Stimulated activated CD8-positive, alpha-beta memory T cell treated with anti-CD3 and anti-CD28 coated beads, Interleukin-7, amount 100 ng/mL, for 1 hour (primary cell): ENCODE measurements at places on chromosomes 1 and 21.

GRCh38 chr1:24235921-24236788 is 49.1 kb upstream of the IFNLR1 start:
- DNase-seq = no peak

DNA sequence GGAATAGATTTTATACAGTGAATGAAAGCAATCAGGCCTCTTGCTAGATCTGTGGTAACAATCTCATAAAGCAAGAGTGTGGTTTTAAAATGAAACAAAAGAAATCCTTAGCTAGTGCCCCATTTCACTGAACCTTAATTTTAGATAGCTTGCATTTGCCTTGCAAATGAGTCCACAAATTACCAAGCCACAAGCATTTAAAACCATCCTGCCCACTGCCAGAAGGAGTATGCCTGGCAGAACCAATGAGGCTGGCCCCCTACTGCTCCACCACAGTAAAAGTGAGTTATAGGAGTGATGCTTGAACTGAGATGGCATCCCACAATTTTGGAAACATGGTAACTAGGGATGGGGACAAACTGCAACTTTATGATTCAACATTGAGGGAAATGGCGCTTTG is 206.4 kb upstream of the LMO4 start:
- no peak for DNase-seq

GRCh38 chr1:31707711-31708110 is 3.9 kb upstream of the COL16A1 start:
- no peak for DNase-seq

GRCh38 chr1:104132382-104132973 is 382.8 kb downstream of the AMY1C start:
- DNase-seq = no peak

GRCh38 chr1:73511038-73511437 is 686.9 kb downstream of the LRRIQ3 start:
- DNase-seq = no peak

DNA sequence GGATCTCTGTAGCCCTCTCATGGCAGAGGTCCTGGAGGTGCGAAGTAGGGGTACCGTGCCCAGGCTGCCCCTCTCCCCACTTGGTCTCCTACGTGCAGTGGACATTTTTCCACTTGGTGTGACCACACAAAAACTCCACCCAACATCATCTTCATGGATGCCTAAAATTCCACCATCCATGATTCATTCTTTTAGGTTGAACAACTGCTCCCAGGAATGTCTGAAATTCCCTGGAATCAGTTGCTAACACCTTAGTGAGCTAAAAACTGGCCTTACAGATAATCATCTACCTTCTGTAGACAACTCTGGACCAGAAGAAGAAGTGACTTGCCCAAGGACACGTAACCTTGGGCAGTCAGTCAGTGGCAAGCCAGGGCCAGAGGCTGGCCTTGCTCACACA is 32.1 kb upstream of the CLIC4 start:
- DNase-seq = no peak

GRCh38 chr21:20997636-20998455 is at the start of gene NCAM2:
NCAM2 (plus strand) TSS chr21:20998409.
- DNase-seq = peak; percentile 11

GRCh38 chr21:16634515-16634914 is 878.3 kb upstream of the CXADR start:
- DNase-seq = no peak

GRCh38 chr1:228319352-228320088 is 87.1 kb downstream of the TRIM11 start:
- no peak for DNase-seq

DNA sequence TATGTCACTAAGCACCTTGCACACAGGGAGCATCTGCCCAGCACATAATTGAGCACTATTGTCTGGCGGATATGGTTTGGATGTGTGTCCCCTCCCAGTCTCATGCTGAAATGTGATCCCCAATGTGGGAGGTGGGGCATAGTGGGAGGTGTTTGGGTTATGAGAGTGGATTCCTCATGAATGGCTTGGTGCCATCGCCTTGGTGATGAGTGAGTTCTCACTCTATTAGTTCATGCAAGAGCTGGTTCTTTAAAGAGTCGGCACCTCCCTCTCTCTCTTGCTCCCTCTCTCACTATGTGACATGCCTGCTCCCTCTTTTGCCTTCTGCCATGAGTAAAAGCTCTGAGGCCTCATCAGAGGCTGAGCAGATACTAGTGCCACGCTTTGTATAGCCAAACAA is 9.5 kb downstream of the CTSK start:
- DNase-seq = no peak

DNA sequence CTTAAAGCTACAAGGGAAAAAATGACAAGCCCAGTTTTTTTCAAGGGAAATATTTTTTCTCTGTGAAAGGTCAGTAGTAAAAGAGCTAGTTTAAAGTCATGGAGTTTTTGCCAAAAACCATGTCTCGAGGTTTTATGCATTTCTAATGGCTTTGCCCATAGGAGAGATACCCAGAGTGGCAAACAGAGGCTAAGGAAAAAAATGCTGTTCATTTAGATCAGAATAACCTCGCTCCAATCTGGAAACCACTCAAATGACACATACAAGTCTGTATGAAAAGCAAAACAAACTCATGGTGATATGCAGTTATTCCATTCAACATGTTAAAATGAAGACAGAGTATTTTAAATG is 36.9 kb upstream of the EDEM3 start:
- DNase-seq = no peak

GRCh38 chr1:51463561-51463960 is 55.5 kb downstream of the EPS15 start:
- no peak for DNase-seq

DNA sequence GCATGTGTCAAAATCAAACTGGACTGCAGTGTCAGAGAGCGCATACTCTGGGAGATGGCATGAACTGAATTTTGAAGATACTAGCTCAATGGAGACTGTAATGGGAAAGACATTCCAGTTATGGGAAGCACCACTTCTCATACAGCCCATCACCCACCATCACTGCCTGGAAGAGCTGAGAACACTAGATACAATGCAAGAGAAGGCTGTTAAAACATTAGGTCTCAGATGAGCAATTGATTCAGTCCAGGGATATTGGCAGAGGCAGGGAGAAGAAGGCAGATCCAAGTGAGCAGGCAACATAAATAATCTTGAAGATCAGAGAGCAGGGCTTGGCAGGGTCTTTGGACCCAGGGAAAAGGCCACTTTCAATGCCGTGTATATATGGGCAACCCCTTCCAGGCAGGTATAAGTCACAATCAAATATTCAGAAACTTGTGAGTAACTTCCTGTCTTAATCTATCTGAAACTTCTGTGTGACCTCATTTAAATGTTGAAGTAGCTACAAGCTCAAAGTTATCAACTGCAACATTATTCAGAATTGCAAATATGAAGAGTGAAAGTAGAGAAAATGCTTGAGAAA is 290.3 kb upstream of the SGIP1 start:
- DNase-seq = no peak

- no peak for DNase-seq
These were observed 19.5 kb upstream of the COL6A2 start for GRCh38 chr21:46078322-46078977.

GRCh38 chr1:12132078-12132477 is 34.7 kb upstream of the TNFRSF1B start:
- no peak for DNase-seq

DNA sequence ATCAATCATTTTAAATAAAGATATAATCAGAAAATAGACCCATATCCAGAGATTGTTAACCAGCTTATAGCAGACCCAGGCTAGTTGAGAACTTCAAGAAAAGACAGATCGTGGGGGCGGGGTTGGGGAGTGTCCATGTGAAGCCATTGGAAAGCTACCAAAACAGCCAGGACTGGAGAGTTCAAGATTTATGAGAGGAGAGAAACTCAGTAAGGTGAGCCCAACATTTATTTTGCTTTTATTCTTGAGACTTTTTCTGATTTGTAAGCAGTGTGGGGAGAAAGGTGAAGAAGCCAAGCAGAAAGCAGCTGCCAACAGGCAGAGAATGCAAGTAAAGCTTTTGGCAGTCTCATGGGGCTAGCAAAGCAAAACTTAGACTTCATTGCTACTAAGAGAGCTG is 179.9 kb downstream of the VPS13D start:
- no peak for DNase-seq

DNA sequence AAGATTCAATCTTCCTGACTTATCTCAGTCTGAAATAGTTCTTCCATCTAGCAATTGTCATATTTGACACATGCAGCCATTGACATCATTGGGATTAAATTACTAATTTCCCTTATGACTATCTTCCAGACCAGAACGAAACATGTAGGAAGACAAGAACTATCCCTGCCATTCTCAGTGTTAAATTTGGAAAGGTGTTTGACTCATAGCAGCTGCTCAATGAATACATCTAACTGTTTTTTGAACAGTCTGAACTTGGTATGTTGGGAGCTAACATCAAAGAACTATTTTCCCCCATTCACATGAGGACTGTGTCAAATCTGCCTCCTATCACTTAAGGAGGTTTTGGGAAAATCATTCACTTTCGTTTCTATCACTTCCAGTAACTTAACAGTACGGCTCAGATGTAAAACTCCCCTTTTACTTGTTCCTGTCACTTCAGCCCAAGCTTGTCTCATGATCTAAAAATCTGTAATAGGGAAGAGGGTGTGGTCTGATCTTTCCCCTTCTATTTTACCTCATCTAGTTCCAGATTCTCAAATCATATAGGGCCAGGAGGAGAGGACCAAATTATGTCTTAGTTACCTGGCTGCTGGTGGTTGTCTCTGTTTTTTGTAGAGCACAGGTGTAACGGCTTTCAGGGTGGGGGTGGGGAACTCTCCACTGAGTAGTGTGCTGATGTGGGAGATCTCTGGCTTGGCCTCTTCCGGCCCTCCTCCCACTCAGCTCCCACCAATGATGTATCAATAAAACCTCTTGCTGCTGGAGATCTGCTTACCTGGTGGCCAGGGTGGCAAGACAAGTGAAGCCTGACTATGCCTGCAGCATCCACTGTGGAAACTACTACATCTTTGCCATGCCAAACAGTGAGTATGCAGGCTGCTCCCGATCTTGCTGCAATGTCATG is 26.2 kb upstream of the SLAMF1 start:
- DNase-seq = no peak

- DNase-seq = no peak
These were observed 89.8 kb downstream of the NMNAT2 start for GRCh38 chr1:183328371-183328770.

DNA sequence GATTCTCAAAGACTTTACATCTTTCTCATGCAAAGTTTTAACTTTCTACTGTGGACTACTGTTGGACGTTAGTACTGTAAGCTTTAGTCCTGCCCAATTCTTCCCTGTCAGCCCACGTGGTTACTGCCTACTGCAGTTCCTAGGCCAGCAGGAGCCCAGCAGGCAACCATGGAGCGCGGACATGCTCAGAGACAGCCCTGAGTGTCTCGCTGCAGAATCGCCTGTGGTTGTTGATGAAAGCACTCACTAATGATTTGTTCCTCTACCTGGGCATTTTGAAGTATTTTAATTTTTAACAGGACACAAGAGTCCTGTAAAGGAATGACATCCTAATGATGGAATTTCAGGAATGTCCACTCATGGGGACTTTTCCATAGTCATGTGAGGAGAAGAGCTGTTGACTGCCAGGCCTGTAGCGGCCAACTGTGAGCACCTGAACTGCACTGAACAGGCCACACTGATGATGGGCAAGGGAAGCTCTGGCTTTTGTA is 44.1 kb downstream of the PGBD5 start:
- no peak for DNase-seq

DNA sequence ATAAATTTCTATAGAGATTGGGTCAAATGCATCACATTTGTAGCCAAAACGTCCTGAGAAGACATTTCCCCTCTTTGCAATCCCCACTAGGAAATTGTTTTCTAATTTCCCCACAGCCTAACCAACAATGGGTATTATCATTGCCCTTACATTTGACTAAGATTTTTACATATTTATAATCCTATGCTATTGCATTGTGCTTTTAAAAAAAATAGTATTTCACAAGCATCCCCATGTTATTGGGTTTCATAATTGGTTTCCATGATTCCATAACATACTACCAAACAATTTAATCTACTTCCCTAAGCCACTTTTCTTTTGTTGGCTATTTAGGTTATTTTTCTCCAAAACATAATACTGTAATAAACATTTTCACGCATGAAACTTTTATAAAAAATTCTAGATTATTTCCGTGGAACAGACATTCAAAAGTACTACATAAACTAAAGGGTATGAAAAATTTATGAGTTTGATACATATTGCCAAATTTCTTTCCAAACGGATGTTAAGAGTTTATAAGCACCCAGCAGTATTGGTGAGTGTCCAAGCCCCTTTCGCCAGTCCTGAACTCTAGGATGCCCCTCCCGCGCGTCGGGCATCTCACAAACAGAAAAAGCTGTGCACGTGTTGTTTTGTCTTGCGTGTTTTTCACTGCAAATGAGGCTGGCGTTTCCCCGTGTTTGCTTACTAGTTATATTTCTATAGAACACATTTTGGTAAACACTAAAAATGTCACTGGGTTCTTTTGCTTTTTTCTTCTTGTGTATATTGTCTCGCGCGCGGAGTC is 2.0 kb upstream of the LHX4 start:
- DNase-seq = no peak
